Tibial artery (tissue), 4 donors: ENCODE measurements at places on chromosomes 2 and 18.

DNA sequence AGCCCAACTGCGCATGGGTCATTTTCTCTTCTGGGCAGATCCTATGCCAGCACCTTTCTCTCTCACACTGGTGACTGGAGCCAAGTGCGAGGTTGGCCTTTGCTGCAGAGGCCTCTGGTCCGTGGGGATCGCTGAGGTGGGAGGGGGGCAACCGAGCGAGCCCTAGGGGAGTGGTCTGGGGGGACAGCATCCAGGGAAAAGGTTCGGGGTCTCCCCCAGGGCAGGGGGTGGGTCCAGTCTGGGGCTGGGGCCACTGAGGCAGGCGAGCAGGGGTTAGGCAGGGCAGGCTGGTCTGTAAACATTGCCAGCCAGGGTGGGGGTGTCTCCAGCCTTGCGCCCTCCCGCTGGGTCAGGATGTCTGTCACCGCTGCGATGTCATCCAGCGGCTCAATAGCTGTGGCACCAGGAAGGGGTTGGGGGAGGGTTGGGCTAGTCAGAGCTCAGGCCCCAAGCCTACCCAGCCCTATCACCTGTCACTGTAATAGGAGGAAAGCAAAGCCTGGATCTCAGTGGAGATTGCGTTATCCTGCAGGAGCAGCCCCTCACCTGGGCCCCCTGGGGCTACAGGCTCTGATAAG lies 4.7 kb downstream of the WDR54 start:
- DNase-seq = no peak

DNA sequence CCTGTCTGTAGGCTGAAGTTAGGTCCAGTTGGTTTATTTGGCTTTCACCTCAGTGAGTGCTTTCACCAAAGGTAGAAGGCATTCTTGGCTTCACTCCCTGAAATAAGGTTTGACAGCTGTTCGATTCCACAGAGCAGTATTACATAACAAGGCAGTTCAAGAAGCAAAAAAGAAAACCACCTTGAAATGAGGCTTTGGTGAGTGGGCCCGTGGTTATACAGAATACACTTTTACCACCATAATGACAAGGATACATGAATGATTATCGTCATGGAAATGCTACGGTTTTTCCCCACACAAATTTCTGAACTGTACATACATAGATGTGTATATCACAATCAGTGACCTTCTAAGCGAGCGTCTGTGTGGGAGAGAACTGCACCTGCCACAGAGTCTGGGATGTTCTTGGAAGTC lies 80.0 kb upstream of the CHRNA1 start:
- DNase-seq = no peak

GRCh38 chr18:70781860-70782453 lies 493.1 kb downstream of the SOCS6 start:
- DNase-seq = peak; percentile 29

- no peak for DNase-seq
Observed at GRCh38 chr2:159506202-159506601, 110.1 kb downstream of the BAZ2B start.

DNA sequence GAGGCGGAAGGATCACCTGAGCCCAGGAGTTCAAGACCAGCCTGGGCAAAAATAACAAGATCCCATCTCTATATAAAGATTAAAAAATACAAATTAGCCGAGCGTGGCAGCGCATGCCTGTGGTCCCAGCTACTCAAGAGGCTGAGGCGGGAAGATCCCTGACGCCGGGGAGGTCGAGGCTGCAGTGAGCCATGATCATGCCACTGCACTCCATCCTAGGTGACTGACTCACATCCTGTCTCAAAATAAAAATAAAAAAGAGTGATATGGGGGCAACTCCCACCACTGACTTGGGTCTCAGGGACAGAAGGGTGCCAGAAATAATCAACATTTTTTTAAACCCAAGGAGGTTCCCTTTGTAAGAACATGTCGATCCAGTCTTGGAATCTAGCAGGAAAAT lies 37.6 kb downstream of the ZNF516 start:
- DNase-seq = peak; percentile 45

DNA sequence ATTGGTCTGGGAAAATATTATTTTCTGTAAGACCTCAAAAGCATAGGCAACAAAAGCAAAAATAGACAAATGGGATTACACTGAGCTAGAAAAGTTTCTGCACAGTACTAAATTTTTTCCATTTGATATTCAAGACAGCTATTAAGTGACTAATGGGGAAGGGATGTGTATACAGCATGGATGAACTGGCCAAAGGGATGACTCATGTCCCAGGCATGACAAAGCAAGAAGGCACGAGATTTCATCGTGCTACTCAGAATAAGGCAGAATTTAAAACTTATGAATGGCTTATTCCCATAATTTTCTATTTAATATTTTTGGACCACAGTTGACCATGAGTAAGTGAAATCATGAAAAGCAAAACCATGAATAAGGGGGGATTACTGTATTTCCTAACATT lies 1250.1 kb upstream of the GYPC start:
- DNase-seq = no peak

- DNase-seq = no peak
Observed at GRCh38 chr2:69202327-69202726, 184.7 kb downstream of the GFPT1 start.

- no peak for DNase-seq
Observed at GRCh38 chr2:229616433-229616832, 97.9 kb downstream of the DNER start.

DNA sequence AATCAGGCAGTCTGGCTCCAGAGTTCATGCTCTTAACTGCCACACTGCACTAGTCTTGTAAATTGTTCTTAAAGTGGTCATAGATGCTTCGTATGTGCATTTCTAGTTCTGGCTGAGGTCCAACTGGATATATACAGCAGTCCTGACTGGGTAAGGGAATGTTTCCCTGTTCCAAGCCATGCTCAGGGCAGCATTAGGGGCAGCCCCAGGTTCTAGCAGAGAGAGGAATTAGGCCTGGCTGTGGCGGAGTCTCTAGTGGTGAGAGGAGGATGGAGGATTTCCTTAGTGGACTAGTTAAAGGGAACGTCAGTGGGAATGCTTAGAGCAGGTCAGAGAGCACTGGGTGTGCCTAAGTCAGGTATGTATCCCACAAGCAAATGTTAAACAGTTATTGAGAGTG lies 28.0 kb downstream of the UBE2E3 start:
- DNase-seq = no peak

DNA sequence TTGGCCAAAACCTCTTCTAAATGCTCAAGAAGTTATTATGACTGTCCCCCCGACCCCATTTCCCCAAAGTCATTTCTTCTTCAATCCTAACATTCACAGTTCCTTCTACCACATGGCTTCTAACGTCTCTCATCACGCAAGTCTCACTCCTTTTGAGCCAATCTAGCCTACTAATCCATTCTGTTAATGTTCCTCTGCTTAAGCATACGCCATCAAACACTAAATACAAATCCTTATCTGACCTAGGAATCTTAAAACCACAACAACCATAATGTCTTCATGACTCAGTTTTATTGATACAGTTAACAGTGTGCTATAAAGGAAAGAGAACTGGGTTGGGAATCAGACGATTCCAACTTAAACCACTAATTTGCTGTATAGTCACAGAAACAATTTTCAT lies 23.9 kb downstream of the HNRNPLL start:
- DNase-seq = no peak

DNA sequence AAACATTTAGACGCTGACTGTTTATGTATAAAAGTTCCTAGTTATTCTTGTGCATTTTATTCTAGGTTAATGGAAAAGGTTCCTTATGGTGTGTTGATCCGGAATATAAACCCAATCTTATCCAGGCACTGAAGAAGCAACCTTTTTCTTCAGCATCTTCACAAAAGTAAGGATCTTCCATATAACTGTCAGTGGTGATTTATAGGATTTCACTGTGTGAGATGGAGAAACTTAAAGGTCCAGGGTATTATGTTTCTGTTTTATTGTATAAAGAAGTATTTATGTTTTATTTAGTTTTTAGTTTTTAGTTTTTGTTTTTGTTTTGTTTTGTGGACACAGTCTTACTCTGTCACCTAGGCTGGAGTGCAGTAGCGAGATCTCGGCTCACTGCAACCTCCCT lies 171.0 kb upstream of the STON1 start:
- no peak for DNase-seq

DNA sequence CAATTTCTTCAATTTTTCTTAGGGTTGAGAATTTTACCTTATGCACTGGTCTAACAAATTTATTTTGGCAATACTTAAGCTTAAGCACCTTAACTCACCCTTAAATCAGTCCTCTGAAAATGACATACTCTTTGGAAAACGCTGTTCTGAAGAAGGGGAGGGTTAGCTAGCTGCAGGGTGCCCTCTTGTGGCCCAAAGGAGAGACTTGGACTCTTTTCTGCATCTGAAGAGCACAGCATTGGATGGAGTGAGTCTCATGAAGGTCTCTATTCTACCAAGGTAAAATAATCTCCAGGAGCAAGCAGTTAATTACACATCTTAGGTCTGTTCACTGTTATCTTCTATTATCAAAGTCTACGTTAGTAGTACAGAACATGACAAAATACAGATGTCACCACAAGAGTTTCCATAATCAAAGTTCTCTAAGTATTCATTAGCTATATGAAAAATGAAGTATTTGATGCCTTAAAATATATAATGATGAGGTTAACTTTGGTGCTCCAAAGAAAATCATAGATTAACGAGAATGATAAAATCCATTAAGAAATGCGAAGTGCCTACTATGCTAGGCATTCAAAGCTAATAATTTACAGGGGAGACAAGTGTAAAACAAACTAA lies 24.4 kb downstream of the PUM2 start:
- DNase-seq = peak; percentile 39

- peak; percentile 79 for DNase-seq
Observed at GRCh38 chr2:205024822-205025518, 479.7 kb downstream of the PARD3B start.

GRCh38 chr2:236661762-236662110 lies 92.1 kb downstream of the ACKR3 start:
- no peak for DNase-seq

GRCh38 chr2:148545390-148546256 lies 98.9 kb upstream of the EPC2 start:
- DNase-seq = peak; percentile 46

DNA sequence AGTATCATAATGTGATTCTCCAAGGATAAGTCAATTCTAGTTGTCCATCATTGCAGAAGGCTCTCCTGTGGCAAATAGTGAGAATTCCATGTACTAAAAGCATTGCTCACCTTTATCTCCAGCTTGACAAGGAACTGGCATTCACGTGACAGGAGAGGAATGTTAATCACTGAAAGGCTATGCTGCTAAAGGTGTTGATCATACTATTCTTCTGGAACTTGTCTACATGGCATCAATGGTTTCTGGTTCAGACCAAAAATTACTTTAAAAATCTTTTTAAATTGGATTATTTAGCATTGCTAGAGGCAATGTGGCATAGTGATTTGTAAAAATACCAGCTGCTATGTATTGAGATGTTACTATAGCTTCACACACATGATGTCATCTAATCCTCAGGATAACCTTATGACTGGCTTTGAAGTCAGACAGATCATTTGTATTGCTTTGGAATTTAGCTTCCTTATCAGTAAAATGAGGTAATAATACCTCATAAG lies 414.4 kb downstream of the MTX2 start:
- DNase-seq = no peak

- no peak for DNase-seq
Observed at GRCh38 chr2:181165199-181165868, 184.9 kb downstream of the UBE2E3 start.

DNA sequence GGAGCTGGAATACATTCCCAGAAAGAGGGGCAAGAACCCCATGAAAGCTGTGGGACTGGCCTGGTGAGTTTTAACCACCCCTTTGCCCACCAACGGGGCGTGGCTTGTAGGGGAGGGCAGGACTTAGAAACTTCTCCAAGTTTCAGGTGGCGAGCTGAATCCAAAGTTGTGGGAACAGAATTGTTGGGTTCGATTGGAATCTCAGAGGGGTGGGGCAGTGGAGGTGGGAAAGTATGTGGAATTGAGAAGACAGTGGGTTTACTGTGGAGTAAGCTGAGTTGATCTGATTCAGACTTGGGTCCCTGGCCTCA lies 1.1 kb downstream of the PNKD start:
- DNase-seq = peak; percentile 73

- DNase-seq = peak; percentile 80
Observed at GRCh38 chr2:44291281-44292248, 16.3 kb downstream of the SLC3A1 start.

- DNase-seq = no peak
Observed at GRCh38 chr2:122422384-122422991, 667.0 kb downstream of the TSN start.

GRCh38 chr18:24959051-24959476 lies 392.9 kb downstream of the ZNF521 start:
- DNase-seq = no peak

- DNase-seq = no peak
Observed at GRCh38 chr2:215811003-215811402, 202.3 kb downstream of the MREG start.

DNA sequence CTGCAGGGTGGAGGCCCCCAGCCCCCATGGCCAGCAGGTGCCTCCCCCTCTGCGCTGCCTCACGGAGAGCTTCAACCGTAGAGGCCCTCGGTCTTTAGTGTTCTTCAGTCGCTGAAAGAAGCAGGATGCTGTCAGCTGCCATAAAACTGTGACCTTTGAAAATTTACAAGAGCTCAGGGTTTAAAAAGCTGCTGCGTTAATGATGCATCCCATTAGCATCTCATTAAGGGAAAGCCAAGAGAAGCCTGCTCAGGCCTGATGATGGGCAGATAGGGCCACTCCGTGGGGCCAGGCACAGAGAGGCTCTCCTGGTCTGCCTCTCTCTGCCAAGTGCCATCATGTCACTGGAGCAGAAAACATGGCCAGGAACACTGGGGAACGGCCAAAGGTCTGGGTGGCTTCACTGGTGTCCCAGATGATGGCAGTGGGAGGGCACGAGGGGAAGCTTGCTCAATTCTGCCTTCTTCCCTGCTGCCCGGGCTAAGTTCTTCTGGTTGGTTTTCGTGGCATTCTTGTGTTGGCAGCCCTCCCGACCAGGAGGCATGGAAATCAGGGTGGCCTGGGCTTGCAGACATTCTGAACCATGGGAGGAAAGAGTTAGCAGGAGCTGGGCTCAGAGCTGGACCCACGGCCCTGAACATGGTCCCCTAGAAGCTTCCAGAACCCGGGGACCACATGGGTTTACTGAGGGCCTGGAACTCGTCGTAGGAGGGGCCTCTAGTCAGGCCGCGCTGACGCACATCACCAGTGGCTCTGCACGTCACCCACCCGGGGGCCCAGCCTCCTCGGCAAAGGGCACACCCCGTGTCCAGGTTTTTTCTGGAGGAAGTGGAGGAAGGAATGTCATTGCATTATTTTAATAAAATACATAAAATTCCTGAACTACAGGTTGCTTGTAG lies 250.7 kb downstream of the KLHL29 start:
- DNase-seq = no peak

GRCh38 chr2:8258406-8258805 lies 423.4 kb upstream of the ID2 start:
- no peak for DNase-seq

- DNase-seq = no peak
Observed at GRCh38 chr2:236984046-236984445, 101.6 kb upstream of the COPS8 start.

DNA sequence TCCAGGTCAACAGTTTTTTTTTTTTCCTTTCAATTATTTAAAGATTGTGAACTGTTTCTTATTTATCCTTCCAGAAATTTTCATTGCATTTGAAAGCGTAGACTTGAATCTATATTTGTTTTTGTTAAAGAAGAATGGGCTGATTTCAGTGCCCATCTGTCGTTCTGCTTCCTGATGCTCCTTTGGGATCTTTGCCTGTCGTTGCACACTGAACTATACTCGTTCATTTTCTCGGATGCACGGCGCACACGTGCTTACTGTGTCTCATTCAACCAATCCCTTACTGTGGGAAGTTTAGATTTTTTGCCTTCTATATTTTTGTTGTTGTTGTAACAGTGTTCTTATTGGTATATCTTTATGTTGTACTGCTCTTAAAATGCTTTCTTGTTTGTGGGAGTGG lies 149.7 kb downstream of the VAPA start:
- no peak for DNase-seq

GRCh38 chr2:101371636-101372035 lies 15.7 kb downstream of the CREG2 start:
- no peak for DNase-seq
